ENCODE measurements at places on chromosomes 12 and 14.

- no peak for DNase-seq
These were observed 40.9 kb upstream of the GSG1 start for GRCh38 chr12:13144266-13144828.

DNA sequence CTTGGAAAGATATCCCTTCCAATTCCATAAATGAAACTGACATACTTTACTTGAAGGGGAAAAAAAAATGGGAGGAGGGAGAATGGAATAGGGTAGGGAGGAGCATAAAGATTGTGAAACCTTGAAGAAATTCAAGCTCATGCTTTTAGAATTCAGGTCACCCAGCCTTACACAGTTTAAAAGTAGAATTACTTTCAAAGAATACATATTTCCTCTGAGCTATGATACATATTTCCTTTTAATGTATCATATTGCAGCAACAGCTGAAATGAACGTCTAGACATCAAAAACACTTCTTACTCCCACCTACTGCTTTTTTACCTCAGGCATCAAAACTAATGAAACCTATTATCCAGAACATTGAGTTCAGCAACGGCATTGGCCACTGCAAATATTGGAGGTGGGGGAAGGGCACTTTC is 156.0 kb downstream of the MED13L start:
- DNase-seq: peak; percentile 66

DNA sequence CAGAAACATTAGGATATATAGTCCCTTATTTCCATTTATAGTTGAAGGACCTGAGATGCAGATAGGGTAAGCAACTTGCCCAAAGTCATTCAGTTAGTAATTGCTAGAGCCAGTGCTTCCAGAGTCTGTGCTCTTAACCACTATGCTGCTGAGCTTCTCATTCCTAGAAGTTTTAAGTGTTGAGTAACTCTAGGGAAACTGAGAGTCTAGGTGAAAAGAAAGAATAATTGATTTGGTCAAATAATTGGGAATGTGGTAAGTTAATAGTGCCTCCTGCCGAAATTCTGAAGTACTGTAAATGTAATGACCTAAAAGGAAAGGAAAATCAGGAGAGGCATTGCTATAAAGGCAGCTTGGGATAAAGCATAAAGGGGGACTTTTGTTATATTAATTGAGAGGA is 14.1 kb downstream of the PYROXD1 start:
- DNase-seq: no peak

- DNase-seq: peak; percentile 87
These were observed 1.4 kb upstream of the PKP2 start for GRCh38 chr12:32897687-32898573.

Measured in DMS79 (cell line).